NCI-H1092 (cell line): ENCODE measurements at places on chromosomes 4 and X.

DNA sequence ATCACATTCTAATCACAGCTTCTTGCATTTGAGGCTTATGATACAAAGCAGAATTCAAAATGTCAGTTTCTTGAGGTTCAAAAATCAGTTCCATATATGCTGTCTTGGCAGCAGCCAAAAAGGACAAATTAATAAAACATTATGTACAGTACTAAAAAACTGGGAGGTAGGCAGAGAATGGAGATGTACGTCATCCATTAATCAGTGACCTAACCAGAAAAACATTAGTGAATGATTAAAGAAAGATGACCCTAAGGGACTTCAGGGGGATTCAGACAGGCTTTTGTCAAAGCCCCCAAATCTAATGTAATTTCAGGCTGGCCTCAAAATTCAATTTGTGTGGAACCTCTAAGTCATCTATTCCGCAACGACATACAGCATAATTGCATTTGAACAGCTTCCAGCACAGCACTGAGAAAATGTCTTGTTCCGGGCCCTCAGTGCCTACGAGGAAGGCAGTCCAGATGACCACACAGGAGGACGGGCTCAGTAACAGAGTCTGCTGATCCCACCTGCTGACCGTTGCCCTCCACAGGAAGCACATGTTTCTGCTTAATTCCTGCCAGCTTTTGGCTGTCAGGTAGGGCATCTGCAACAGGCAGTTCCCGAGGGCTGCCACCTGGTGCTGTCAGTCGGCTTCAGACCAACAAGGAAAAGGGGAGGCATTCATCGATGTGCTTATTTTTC, 83.8 kb upstream of the HHIP start:
- DNase-seq: no peak

DNA sequence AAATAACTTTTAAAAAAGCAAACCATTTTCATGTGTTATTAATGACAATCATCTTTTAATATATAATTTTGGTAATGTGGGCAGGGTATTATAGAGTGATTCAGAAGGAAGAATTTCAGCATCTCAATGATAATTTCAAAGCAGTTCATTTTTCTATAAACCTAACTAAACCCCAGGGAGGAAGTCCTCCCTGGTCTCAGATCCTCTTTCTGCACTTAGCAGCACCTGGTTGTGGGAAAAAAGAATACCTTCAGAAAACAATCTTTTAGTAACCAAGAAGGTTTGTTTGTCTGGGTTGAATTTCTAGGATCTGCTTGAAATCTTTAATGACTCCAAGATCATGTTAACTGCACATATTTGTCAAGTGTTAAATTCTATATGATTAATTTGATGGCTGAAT, 29.9 kb downstream of the DKK2 start:
- DNase-seq: no peak

- DNase-seq: no peak
Observed at GRCh38 chr4:53847965-53848364, 216.4 kb downstream of the CHIC2 start.

GRCh38 chr4:23819041-23819511, 70.8 kb downstream of the PPARGC1A start:
- DNase-seq: no peak

DNA sequence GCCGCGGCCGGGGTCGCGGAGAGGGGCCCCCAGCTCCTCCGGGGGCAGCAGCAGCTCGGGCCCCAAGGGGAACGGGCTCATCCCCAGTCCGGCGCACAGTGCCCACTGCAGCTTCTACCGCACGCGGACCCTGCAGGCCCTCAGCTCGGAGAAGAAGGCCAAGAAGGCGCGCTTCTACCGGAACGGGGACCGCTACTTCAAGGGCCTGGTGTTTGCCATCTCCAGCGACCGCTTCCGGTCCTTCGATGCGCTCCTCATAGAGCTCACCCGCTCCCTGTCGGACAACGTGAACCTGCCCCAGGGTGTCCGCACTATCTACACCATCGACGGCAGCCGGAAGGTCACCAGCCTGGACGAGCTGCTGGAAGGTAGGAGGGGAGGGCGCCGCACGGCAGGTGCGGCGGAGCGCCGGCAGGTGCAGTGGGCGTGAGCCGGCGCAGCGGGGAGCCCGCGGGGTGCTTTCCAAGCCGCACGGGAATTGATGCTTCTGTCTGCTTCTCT, 886 bp downstream of the DCLK2 start:
- DNase-seq: peak; percentile 42

- no peak for DNase-seq
Observed at GRCh38 chr4:112451831-112452230, 64.1 kb downstream of the NEUROG2 start.

DNA sequence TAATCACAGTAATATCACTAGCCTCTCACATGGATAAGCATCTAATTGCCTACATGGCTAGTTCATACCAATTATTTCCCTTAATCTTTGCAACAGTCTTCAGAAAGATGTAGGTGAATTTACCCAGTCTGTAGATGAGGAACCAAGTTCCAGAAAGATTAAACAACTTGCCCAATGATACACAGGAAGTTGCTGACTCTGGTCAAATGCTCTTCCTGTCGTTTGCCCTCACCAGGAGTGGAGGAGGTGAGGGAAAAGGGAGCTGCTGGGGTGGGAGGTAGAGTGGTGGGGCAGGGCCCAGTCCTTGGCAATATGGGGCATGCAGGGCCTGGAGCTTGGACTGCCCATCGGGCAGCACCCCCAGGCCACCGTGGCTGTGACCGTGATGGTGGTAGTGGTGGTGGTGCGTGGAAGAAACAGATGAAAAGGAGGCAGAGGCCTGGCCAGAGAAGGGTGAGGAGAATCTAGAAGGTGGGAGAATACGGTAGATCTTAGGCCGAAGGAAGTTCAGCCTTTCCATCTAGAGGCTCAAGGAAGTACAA, 2.3 kb upstream of the KDM5C start:
- DNase-seq: no peak

- DNase-seq: no peak
Observed at GRCh38 chr4:147822128-147822527, 90.2 kb downstream of the ARHGAP10 start.

DNA sequence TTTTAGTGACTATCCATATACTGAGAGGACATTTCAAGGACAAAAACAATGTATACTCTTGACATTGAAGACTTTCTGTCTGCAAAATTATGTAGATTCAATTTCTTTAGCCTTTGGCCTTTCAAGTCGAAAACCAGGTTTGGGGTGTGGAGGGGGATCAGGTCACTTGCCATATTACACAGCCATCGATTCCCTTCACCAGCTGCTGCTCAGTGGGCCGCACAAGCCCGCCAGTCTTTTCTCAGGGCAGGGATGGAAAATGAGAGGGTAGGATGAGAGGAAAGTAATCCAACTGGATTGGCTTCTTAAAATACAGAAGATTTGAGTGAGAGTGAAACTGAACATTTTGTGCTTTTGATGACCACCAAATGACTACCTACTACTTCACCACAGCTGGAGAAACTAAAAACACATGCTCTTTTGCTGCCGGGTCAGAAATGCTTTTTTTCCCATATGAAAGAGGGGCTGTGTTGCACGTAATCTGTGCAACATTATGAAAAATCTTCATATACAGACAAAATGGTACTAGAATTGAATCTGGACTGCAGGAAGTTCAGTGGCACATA, 51.4 kb downstream of the FHL1 start:
- no peak for DNase-seq

DNA sequence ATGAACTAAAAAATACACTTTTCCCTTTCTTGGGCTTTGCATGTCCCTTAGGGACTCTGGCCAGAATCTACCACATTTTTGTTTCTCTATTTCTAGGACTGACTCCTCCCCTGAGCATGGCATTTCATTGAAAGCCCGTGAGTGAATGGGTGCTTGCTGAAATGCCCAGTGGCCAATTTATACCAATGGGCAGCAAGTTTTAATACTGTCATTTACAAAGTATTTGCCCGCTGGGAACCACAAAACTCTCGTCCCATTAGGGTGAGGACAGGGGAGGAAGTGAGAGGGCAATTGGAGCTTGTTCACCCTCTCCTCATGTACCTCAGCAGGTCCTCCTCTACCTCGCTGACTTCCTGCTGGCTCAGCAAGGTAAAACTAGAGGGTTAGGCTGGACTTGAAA, 1.1 kb downstream of the SRPX2 start:
- DNase-seq: no peak
